ENCODE measurements at places on chromosomes 16 and 17.

GRCh38 chr17:50426814-50427787, 1.1 kb downstream of the ACSF2 start:
- peak; percentile 20 for DNase-seq

DNA sequence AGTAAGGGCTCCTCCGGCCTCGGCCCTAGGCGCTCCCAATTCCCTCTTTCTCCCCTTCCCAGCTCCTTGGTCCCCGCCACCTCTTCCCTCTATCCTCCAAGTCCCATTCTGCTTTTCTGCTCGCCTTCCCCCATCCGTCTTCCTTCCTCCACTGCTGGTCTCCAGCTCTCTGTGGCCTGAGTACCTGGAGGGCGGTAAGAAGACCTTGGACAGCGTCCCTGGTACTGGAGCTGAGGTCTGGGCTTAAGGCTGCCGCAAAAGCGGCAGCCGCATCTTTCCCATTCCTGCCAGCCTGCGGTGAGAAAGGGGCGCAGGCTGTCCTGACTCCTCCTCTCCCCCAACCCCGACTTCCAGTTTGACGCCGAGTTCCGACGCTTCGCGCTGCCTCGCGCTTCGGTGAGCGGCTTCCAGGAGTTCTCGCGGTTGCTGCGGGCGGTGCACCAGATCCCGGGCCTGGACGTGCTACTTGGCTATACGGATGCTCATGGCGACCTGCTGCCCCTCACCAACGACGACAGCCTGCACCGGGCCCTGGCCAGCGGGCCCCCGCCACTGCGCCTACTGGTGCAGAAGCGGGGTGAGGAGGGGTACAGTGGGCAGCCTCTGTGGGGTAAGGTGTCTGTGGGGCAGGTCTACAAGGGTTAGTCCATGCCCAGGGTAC, 471 bp downstream of the PARD6A start:
- peak; percentile 22 for DNase-seq

- no peak for DNase-seq
Observed at GRCh38 chr17:14316126-14316832, 15.4 kb downstream of the HS3ST3B1 start.

DNA sequence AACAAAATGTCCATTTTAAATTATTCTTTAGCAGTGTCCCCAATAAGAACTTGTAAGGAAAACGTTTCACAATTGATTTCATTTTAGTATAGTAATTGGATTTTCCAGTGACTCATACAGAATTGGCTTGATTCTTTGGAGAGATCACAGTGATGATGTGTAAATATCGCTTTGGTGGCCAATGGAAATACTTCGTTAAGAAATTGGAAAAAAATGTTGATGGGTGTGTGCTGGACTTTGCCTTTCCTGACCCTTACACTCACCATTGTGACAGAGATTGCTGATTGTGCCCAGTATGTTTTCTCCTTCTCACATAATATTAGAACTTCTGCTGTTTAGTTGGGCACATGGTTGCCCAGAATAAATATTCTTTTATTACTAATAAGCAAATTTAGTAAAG, 7.4 kb upstream of the EFCAB13 start:
- no peak for DNase-seq

GRCh38 chr16:3861808-3862451, 18.6 kb downstream of the CREBBP start:
- DNase-seq = no peak

Data from heart right ventricle (tissue), 16 donors.